Ecto neural progenitor cell (in vitro differentiated cells): ENCODE measurements at places on chromosomes 12 and 14.

DNA sequence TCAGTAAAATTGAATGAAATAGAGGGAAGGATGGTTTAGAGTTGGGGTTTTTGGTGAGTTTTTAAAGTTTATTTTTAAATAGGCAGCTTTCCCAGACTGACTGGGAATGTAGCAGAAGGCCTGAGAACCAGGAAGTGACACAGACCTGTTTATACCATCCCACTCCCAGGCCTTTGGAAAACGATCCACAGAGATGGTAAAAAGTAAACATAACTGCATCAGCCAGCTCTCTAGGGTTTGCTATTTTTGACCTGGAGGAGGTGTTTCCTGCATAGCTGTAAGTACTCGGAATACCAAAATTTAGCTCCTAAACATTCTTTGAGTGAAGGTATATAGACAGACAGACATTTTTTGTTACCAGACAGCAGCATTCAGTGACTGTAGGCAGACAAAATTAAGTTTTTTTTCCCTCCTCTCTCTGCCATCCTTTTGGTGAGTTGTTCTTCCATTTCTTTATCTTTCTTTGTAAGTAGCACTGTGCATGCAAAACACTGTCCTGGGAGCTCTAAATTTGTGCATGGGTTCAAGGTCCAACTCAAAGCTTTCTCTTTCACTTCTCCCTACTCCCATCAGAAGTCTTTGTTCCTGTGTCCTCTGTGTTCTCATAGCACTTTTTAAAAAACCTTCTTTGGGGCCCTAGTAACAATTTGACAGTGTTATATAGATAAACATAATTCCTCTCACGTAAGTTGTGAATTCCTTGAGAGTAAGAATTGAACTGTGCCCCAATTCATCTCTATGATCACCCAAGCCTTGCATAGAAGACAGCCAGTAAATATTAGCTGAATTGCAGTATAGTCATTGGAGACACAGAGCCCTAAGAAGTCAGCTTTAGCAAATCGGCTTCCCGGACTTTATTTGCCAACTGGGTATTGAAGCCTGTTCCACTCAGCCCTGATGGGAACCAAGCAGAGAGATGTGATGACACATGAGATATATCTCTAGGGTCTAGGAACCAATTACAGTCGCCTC lies 37.4 kb downstream of the SUSD6 start:
- no peak for DNase-seq

- no peak for DNase-seq
Measured at GRCh38 chr14:73739899-73740617, 25.9 kb upstream of the PNMA1 start.

DNA sequence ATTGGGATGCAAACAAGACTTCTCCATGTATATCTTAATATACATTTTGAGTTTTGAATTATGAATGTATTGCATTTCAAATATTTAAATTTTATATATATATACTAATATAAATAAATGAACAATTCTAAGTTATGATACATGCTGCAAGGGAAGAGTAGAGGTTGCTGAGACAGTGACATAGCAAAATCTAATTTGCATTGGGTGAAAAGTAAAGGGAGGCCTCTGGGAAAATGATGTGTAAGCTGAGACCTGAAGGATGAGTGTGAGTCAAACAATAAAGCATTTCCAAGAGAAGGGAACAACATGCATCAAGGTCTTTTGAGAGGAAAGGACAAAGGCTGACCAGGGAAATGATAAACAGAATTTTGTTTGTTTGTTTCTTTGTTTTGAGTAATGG lies 62.9 kb upstream of the PTPRQ start:
- no peak for DNase-seq

- DNase-seq, result no peak
Measured at GRCh38 chr14:68865542-68865941, 72.7 kb upstream of the ZFP36L1 start.

GRCh38 chr12:46391630-46392029 lies 19.1 kb upstream of the SLC38A2 start:
- DNase-seq, result no peak

GRCh38 chr14:100488057-100488456 lies 99.2 kb downstream of the BEGAIN start:
- no peak for DNase-seq

- DNase-seq, result no peak
Measured at GRCh38 chr14:95480109-95480886, 36.2 kb downstream of the SYNE3 start.

DNA sequence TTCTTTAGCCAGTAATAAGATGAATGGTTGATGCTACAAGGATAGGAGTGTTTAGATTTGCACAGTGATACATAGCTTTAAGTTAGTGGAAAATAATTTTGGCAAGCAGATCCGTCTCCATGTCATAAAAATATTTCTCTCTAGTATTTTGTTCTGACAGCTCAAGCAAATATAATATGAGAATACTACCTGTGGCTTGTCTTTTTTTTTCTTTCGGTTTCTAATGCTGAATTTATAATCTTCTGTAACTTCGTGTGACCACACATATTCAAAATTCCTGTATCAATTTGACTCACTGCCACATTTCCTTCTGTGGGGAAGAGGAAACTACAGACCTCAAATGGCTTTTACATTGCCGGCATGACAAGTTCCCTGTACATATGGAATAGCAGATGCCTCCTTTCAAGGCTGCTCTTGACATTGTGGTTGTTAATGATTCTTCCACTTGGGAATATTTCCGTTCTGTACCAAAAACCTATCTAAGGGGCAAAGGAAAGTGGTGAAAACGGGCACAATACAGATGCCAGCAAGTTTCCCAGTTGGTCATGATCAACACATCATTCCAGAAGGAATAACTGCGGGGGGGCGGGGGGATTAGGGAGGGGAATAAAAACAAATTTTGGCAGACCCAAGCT lies 103.6 kb upstream of the CCDC91 start:
- DNase-seq, result no peak

- DNase-seq, result no peak
Measured at GRCh38 chr14:92954933-92955332, 32.0 kb downstream of the CHGA start.

DNA sequence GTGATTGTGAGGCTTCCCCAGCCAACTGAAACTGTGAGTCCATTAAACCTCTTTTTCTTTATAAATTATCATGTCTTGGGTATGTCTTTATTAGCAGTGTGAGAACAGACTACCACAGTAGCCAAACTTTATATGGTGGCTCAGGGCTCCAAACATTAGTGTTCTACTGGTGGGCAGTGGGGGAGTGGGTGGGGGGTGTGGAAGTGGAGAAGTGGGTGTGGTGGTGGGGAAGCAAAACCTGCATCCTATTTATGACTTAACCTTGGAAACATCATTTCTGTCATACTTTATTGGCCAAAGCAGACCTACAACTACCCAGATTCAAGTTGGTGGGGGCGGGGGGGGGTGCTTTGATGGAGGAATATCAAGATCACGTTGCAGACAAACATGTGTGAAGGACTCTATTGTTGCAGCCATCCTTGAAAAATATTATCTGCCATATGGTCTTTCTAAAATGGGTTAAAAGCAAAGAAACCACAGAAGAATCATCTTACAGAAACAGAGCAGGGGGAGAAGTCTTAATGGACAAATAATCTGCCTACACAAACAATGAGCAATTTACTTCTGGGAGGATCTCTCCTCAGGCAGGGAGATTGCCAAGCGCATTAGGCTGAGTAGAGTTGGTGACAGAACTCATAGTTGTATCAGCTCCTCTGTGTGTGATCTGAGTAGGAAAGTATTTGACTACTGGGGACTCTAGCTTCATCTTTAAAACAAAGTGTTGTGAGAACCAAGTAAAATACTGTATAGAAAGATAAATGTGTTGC lies 1.4 kb upstream of the PWP1 start:
- DNase-seq, result no peak

DNA sequence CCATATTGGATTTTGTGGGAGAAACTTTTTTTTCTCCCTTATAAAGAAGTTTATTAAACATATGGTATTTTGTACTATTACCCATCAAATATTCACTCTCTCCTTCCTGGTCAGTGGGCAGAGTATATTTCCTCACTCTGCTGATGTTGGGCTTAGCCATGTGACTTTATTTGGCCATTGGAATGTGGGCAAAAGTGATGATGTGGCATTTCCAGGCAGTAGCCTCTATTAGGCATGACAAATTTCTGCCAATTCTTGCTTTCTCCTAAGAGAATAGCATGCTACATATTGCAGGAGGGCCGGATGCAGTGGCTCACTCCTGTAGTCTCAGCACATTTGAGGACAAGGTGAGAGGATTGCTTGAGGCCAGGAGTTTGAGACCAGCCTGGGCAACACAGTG lies 24.4 kb upstream of the WSCD2 start:
- DNase-seq, result no peak

DNA sequence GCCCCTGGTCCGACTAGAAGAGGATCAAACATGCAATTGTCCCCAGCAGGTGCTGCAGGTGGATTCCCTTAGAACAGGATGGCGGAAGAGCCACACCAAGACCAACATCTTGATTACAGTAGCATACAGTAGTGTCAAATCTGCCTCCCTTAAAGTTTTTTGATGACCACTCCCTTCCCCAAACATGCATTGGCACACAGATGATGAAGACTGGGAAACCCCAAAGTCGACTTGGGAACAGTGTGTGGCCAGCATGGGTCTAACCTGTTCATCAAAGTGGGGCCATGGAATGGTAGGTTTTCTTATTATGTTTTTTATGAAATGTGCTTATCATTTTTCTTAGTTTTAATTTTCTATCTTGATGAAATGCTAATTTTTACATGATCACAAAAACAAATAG lies 8.8 kb downstream of the PLXNC1 start:
- no peak for DNase-seq

- DNase-seq, result no peak
Measured at GRCh38 chr14:22478670-22479069, 110.4 kb downstream of the DAD1 start.

DNA sequence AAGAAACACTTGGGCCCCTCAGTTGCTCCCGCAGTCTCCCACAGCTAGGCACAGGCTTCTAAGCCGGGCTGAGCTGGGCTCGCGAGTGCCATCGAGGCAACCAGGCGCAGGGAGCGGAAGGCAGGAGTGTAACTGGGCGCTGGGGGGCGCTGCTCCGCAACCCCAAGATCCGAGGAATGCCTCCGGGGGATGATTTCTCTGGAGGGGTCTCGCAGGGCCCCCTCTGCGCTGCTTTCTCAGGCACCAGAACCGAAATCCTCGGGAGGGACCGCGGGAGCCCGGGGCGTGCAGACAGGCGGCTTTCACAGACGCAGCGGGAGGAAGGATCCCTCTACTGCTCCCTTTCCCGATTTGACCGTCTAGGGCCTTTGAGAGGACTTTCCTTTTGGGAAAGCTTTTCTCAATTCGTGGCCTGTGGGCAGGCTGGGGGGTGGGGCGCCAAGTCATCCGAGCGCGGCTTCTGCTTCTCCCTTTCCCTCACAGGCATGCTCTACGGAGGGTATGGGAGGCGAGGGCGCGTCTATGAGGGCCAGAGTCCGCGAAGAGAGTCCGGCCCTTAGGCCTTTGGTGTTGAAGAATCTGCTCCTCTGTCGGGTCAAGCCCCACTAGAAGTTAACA lies 4.3 kb upstream of the NKX2-1 start:
- peak; percentile 70 for DNase-seq
